Ovary (tissue), 10 donors: ENCODE measurements at places on chromosomes 7 and 10. TPM values are rescaled to one million over a fixed set of nuclear protein-coding genes. Genes with fewer than 3 reads are reported as not detected.

DNA sequence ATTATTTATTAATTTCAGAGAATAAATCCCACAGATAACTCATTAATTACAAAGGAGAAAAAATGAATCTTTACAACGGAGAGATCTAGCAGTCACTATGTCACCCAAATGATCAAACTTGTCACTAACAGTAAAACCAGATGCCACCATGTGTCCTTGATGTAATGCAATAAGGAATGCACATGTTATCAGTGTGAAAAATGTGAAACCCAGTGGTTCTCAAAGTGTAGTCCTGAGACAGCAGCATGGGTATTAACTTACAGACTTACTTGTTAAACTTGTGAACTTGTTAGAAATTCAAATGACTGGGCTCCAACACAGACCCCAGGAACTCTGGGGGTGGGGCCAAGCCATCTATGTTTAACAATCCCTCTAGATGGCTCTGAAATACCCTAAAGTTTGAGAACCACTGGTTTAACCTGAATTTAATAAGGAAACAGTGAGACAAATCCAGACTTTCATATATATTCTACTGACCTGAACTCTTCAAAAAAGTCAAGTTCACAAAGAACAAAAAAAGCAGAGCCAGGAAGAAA lies 77.4 kb downstream of the RNLS start:
- no peaks in the 10 kb centered on the region for H3K36me3 ChIP-seq
- no peak overlapping the region for H3K4me3 ChIP-seq
- no peak overlapping the region for H3K27ac ChIP-seq
- no peaks in the 10 kb centered on the region for H3K4me1 ChIP-seq
- no peaks in the 10 kb centered on the region for H3K27me3 ChIP-seq
- DNase-seq = no peak

DNA sequence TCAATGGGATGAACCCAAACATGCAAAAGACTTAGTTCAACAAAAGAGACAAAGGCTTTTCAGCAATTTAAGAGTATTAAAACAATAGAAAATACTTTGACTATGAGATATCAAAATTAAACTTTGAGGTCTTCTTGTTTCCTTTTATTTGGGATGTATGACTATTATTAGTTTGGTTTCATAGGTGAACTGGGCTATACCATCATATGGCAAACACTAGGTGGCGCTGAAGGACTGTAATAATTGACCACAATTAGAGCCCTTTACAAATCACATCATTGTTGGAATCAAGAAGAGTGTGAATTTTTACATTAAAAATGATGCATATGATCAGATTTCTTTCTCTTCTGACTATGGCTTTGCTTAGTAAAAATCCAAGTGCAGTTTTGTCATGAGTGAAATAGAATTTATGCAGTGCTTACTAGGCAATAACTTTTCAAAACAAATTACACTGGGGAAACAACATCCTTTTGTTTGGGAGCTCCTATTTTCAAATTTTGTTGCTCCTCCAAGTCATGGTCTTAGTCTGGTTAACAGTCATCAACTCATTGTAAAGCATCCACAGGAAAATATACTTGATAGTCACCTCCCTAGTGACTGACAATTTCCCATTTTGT lies 14.7 kb upstream of the NXPH1 start:
- H3K4me1 ChIP-seq = no peaks in the 10 kb centered on the region
- no peak for DNase-seq
- no peak overlapping the region for H3K4me3 ChIP-seq
- no peaks in the 10 kb centered on the region for H3K36me3 ChIP-seq

The ITPRID1 gene
- total RNA-seq = not detected

DNA sequence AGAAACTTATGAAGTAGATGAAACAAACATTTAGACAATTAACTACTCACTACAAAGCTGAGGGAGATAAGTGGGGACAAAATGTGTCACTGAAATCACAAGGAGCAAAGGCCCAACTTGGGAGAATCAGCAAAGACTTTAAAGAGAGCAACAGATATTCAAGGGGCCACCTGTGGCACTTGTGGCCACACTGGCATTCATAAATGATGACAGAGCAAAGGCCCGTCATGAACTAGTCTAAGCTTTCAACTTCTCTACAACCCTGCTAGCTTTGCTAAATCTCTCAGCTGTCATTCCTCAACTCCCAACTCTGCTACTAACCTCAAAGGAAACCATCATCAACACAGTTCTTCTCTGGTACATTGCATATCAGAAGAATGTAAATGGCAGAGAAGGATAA lies 178.4 kb downstream of the CPEB3 start:
- no peaks in the 10 kb centered on the region for H3K27me3 ChIP-seq
- no peak overlapping the region for H3K4me3 ChIP-seq
- no peaks in the 10 kb centered on the region for H3K36me3 ChIP-seq
- no peak overlapping the region for H3K27ac ChIP-seq
- H3K4me1 ChIP-seq = peaks cover 12% of the 10 kb centered on the region

- H3K4me1 ChIP-seq = no peaks in the 10 kb centered on the region
- no peak for DNase-seq
- H3K27me3 ChIP-seq = no peaks in the 10 kb centered on the region
- no peak overlapping the region for H3K27ac ChIP-seq
- no peaks in the 10 kb centered on the region for H3K36me3 ChIP-seq
- H3K4me3 ChIP-seq = no peak overlapping the region
These were observed 16.3 kb downstream of the ZNF804B start for GRCh38 chr7:88775838-88776237.

The SEMA3C gene
- total RNA-seq = 38.4 TPM

DNA sequence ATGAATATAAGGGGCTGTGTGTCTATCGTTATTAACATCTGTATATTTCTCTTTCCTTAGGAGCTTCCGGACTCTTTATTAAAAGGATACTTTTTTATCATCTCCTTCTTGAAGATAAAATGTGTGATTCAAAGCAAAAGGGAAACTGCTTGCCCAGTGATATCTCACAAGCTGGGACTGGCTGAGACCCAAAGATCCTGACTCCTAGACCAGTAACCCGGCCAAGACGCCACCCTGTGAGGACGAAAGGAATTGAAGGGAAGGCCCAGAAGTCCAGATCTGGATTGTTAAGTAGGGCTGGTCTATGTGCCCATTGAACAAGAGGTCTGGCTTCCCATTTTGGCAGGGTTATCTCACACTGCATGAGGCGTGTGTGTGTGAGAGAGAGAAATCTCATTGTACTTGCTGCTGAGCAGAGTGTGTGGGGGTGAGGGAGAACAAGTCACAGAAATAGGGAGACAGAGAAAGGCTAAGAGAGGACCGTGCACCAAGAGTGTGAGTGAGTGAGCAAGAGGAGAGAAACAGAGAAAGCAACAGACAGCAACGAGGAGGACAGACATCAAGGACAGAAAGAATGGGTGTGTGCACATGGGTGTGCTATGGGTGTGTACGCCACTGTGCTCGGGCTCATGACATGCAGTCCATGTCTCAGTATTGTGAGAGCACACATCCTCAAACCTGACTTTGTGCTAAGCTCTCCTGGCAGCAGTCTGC lies 75.4 kb downstream of the PLXNA4 start:
- peaks cover 7% of the 10 kb centered on the region for H3K4me1 ChIP-seq
- no peak overlapping the region for H3K4me3 ChIP-seq
- no peaks in the 10 kb centered on the region for H3K36me3 ChIP-seq
- H3K27me3 ChIP-seq = no peaks in the 10 kb centered on the region
- peak; percentile 59 for DNase-seq

DNA sequence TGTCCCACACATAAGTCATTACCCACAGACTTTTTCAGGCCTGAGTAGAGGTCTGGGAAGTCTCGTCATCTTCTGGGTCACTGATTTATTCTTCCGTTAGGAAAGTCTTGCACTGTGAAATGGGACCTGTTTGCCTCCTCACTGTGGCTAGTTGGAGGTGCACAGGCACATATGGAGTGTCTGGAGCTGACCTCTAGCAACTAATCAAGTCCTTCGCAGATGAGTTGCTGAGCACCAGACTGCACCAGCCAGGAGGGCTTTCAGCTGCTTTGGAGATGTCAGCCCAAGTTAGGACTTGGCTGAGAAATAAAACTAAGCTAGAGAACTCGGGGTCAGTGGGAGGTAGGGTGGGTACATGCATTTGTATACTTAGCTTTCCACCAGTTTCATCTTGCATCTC lies 578.0 kb downstream of the GRID1 start:
- H3K4me3 ChIP-seq = no peak overlapping the region
- H3K4me1 ChIP-seq = no peaks in the 10 kb centered on the region
- no peaks in the 10 kb centered on the region for H3K36me3 ChIP-seq
- DNase-seq = no peak
- H3K27me3 ChIP-seq = no peaks in the 10 kb centered on the region
- H3K27ac ChIP-seq = no peak overlapping the region

The GRID2IP gene
- total RNA-seq = 0.45 TPM
